ENCODE measurements at places on chromosomes 3 and 15. TPM values are rescaled to one million over a fixed set of nuclear protein-coding genes. Genes with fewer than 3 reads are reported as not detected.

DNA sequence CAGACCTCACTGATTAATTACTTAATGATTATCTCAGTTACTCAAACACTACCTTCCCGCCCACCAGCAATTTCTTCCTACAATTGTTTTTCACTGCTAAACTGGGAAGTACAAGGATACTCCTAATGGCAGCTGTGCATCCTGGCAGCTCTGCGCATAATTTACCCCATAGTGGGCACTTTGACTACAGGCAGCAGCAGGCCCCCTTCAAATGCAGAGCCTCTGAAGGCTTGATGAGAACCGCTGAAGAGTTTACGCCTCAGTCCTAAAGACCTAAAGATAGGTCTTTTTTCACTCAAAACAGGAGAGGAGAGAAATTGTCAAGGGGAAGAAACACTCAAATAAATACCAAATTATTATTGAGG is 10.7 kb downstream of the CCDC32 start:
- DNase-seq = no peak

- DNase-seq = no peak
Observed at GRCh38 chr3:184566441-184567414, 5.1 kb downstream of the EPHB3 start.

DNA sequence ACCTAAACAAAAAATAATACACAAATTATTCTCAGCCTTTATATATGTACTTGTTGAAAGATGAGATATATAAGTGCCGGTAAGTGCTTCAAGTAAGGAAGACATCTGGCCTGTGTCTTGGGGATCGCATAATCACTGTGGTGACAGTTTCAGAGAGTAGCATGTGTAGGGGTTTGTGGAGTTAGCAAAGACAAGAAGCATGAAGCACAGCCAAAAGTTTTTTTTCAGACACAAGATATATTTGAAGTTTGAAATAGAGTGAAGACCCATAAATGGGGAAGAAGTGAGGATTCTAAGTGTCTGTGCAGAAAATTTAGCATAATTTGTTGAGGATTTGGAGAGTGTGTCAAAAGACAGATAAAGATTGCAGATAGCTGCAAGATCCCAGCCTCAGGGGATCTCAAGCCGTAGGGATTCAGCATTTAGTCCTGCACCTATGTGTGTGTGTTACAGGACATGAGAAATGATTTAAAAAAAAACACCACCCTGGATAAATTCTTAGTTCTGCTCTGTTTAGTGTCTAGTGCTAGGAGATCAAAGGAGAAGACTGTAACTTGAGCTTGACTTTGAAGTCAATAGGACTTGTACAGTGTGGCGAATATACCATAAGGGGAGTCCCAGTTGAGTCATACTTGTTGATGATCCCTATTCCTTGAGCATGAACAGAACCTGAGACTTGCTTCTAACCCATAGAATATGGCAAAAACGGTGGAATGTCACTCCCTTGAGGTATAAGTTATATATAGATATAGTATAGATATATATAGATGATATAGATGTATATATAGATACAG is 123.9 kb upstream of the GRM7 start:
- DNase-seq = no peak

GRCh38 chr15:88623061-88623460 is 1.9 kb downstream of the AEN start:
- no peak for DNase-seq

DNA sequence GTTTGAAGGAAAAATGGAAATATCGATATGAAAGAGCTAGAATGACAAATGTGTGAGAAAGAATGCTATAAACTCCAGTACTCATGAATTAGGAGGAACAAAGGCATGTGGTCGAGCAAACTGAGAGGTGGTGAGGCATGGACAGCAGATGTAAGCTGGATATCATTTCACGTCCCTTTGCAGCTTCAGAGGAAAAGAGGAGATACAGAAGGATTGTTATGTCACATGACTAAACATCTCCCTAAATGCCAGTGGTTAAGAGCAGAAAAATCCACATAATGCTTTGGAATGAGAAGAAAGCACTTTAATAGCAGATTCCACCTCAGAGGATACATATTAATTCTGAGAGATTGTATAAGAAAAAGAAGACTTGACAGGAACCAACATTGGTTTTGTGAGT is 248.7 kb downstream of the ZIC4 start:
- no peak for DNase-seq

GRCh38 chr3:181700168-181701087 is 11.3 kb upstream of the SOX2 start:
- DNase-seq = peak; percentile 26

DNA sequence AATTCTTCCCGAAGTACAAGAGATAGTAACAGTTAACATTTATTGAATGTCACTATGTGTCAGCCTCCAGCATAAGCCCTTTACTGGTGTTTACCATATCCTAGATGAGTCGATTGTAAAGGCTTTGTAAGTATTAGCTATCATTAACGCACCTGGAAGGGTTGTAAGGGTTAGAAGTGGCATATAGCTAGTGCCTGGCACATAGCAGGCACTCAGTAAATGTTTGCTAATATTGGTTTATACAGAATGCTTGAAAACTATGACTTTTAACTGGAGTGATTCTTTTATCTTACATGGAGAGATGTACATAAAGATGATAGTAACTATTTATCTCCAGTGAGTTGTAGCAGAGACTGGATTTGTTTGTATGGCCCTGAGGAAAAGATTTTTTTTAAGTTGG is 46.3 kb upstream of the ATP11B start:
- DNase-seq = no peak

- DNase-seq = no peak
Observed at GRCh38 chr3:48042071-48042760, 26.0 kb upstream of the MAP4 start.

The SLC25A26 gene
- 18.9 TPM for total RNA-seq

DNA sequence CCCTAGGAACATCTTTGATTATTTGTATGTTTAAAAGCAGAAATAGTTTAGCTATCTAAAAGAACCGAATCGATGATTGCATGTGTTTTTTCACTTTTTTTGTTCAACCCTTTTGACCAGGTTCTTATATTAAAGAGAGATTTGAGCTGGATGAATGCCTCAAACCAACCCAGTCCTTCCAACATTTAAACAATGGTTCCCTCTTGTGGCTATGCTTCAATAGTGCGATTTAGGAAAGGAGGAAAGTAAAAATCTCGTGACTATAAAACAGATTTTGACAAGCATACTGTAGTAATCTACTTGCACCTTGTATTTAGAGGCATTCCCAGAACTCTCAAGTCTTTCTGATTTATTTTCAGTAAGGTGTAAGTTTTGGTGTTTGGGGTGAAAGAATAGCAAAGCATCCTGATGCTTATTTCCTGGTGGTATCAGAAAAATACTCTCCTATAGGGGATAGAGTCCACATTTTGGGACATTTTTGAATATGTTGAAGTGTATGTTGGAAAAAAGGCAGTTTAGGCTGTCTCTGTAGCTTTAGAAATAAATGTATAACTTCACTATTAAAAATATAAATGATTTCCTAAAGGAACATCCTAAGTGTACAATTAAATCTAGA is 159.6 kb upstream of the KCNH8 start:
- DNase-seq = peak; percentile 11

DNA sequence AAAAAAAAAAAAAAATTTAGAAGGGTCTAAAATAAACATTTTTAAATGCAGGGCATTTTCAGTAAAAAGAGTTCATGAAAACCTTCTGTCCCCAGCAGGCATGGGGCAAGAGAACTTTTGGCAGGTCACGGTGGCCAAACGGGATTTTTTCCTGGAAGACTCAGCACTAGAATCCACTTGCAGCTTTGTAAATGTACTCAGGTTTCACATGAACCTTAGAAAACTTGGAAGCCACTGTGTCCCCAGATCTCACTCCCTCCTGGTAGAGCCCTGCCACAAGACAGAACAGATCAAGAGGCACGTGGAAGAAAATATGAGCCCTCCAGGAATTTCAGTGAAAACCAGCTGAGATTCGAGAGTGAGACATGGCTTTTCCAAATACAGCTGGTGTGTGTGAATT is 2.1 kb upstream of the GNB5 start:
- DNase-seq = no peak

DNA sequence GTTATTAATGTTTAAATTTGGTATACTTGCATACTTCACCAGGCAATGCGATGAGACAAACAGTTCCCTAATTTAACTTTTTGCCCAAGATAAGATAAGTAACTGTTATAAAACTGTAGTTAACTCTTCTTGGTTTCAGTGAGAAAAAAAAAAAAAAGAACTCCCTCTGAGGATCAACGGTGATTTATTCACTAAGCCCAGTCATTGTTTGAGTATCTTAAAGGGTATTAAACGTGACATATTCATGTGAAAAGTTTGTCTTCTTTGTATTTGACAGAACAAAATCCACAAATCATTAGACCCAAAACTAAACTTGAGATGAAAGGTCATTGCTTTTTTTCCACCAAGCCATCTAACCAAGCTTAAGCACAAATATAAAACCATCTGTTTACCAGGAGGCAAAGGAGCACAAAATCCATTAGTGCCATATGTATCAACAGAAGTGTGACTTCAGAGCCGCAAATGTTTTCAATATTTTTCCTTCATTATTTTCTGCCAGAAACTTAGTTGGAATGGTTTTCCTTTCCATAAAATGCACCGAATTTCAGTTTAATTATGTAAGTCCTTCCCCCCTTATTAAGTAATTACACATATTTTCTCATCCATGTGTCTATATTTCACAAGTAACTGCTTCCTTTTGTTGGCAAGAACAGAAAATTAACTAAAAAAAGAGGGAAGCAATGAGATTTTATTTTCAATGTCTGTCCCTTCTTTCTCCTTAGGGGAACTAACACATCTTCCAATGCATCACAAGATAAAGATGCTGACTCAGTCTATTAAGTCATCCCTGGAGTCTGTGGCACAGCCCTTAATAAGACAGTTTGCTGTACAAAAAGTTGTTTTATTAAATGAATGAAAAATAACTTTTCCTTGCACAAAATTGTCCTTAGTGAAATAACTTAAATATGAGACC is 92.2 kb upstream of the RAP2B start:
- DNase-seq = no peak

GRCh38 chr3:127815001-127815400 is 7.3 kb downstream of the MGLL start:
- DNase-seq = no peak

- DNase-seq = no peak
Observed at GRCh38 chr3:8996681-8997121, 33.4 kb upstream of the RAD18 start.

GRCh38 chr15:99434506-99435112 is 131.2 kb upstream of the MEF2A start:
- DNase-seq = no peak

- no peak for DNase-seq
Observed at GRCh38 chr3:171187706-171188290, 161.3 kb upstream of the SLC2A2 start.

- no peak for DNase-seq
Observed at GRCh38 chr3:117435506-117435905, 725.9 kb downstream of the TUSC7 start.

DNA sequence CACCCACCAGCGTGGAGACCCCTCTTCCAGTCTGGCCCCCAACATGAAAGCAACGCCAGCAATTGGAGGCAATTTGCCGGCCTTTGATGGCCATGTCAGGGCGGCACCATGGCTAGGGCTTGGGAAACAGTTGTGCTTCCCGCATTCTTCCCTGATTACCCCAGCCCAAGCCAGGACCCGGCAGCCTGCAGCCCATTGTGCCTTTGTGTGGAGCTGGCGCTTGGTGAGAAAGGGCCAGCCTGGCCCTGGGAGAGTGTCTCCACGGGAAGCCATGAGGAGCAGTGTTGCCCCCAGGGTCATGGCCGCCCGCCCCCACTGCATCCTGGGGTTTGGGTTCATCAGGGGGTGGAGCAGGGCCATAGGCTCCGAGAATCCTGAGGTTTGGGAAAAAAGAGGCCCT is 66.0 kb downstream of the DNAJB8 start:
- no peak for DNase-seq

DNA sequence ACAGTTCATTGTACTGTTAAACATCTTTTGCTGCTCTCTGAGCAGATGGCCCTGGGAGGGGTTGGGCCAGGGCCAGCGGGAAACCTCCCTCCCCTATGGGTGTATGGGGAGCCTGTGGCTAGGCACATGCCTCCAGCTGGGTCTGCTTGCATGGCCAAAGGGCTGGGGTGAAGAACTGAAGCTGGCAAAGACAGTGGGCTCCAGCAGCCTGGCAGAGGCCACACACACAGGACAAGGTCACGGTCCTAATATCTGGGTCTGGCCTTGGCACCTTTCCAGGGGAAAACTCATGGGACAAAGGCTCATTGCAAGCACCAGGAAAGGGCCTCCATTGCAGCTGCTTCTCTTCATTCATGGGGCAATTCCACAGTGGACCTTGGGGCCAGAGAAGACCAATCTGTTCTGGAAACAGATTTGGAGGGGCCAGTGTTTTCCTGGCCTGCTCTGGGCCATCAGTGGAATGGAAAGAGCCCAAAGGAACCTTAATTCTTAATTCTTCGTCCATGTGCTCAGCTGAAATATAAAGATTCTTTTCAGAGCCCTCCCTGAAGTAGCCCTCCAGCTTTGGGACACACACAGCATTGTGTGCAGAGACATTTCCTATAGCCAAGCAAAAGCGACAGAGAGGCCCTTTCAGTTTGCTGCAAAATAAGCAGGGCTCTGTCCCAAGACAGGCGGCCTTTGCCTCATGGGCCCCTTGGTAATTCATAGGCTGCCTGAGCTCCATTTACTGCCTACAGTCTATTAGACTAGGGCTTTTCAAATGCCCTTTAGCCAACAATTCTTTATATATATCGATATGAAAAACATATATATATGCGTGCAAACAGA is 11.3 kb upstream of the LIMD1 start:
- no peak for DNase-seq

The SLC22A14 gene
- not detected for total RNA-seq

GRCh38 chr3:43055393-43055792 is 50.5 kb downstream of the POMGNT2 start:
- no peak for DNase-seq
